Osteoblast (primary cell): ENCODE measurements at places on chromosomes 16 and 17.

- DNase-seq = peak; percentile 22
Measured at GRCh38 chr17:45776896-45777295, 7.2 kb upstream of the CRHR1 start.

DNA sequence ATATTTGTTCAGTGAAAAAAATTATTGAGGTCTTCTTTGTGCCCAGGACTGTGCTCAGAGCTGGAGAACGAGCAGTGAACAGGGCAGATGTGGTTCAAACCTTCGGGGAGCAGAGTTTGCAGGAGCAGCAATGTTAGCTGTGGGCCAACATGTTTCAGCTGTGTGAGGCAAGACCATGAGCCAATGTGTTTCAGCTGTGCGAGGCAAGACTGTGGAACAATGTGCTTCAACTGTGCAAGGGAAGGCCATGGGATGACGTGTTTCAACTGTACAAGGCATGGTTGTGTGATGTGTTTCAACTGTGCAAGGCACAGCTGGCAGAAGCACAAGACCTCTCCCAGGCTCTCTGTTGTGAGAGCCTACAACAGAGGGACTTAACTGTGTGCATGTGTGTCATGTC, 35.2 kb upstream of the SDK2 start:
- no peak for DNase-seq

- no peak for DNase-seq
Measured at GRCh38 chr17:57607553-57608120, 137.5 kb downstream of the CCDC182 start.

- no peak for DNase-seq
Measured at GRCh38 chr17:44092051-44092450, 21.5 kb downstream of the G6PC3 start.

DNA sequence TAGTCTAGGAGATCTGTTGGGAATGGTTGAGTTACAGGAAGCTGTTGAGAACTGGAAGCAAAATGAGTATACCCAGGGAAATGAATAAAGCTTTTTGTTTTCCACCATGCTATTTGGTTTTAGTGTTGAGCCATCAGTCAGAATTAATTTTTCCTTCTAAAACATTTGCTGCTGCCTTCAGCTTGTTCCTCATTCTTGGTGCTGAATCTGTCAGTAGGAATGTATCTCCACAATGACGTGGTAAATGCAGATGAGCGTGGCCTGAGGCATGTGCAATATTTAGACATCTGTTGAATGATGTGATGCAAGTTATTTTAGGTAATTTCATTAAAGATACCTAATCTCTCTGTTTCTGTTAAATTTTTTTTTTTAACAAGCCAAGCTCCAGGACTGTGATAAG, 10.9 kb downstream of the HAPSTR1 start:
- DNase-seq = peak; percentile 35

GRCh38 chr17:13410874-13411273, 190.9 kb downstream of the HS3ST3A1 start:
- DNase-seq = peak; percentile 27

DNA sequence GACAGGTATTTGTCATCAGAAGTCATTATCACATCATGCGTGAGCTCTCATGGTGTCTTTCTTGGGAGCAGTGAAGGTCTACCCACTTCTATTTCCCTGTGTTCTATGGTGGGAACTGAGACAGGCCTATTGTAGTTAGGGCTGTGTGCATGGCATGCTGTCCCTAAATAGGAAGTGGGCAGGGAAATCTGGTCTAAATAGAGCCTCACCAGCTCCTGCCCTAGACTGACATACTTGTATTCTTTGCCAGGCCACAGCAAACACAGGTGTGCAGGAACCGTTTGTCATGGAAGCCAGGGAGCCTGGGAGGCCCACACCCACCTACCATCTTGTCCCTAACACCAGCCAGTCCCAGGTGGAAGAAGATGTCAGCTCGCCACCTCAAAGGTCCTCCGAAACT, 10.1 kb downstream of the SLC7A6 start:
- no peak for DNase-seq

DNA sequence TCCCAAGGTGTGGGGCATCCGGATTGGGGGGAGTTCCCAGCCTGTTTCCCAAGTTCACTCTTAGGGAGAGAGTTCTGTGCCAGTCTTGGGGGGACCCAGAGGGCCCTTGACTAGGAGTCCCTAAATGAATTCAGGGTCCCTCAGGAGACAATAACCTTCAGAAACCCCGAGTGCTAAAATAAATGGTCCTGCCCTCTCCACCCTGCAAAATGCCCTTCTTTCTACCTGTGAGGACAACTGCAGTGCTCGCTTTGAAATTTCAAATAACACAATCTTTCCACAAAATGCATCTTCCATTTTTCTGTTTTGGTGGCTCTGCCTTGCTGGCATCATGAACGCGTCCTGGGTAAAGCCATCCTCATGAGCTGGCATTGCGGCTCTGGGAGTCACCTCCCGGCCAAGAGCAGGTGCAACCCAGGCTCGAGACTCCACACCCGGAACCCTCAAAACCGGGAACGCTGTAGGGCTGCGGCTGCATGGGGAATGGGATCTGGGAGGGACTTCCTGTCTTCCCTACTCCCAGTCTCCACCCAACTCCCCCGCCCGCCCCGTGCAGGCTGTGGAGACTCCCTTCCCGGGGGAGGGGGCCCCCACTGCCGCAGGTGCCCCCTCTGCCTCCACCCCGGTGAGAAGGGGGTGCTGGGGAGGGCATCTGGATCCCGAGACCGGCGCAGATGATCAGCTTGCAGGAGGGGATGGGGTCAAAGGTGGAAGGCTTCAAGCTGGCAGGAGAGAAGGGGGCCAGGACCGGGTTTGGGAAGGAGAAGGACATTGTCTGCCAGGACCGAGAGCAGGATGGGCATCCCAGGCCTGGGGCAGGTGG, at the start of gene ZNF205:
Gene ZNF205, plus strand, starts transcription at position 529 of the 823 bp plus-strand sequence. CDS start 845 bp downstream, outside the sequence.
- DNase-seq = peak; percentile 99

DNA sequence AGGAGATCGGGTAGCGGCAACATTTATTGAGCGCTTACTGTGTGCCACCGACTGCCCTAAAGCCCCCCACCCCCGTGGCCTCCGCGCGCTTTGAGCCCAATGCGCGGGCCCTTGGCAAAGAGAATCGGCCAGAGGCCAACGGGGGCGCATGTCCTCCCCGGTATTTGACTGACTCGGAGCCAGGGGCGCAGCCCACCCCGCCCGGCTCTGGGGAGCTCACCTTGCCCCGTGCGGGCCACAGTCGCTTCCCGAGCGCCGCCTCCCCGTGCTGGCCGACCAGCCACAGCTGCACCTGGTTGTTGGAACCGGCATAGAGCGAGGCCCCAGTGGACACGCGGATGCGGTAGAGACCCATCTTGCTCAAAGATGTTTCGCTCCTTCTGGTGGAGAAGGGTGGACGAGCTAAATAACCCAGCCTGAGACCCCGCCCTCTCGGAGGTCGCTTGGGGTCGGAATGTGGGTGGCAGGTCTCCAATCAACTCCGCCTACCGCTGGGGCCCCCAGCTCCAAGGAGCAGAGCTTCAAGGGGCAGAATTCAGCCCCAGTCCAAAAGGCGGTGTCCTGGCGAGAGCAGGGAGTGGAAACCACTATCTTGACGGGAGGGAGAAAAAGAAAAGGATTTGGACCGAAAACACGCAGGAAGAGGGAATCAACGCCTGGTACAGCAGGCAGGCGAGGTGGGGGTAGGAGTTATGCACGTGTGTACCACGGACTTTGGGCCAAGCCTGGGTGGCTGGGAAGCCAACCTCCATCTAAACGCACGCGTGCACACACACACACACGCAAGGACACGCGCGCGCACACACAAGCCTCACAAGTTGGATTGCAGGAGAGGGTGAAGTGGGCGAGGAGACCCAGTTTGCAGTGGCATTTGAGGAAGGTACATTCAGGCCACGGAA, at the start of gene ALOX15:
Gene ALOX15, minus strand, starts transcription at position 382 of the 899 bp plus-strand sequence. Its CDS starts 27 bp downstream, at position 355.
- peak; percentile 67 for DNase-seq
